Cardiac septum (tissue), 1 donor: ENCODE measurements at places on chromosomes 16 and 17. TPM values are rescaled to one million over a fixed set of nuclear protein-coding genes. Genes with fewer than 3 reads are reported as not detected.

Gene EVI2A
- 2.2 TPM for total RNA-seq

DNA sequence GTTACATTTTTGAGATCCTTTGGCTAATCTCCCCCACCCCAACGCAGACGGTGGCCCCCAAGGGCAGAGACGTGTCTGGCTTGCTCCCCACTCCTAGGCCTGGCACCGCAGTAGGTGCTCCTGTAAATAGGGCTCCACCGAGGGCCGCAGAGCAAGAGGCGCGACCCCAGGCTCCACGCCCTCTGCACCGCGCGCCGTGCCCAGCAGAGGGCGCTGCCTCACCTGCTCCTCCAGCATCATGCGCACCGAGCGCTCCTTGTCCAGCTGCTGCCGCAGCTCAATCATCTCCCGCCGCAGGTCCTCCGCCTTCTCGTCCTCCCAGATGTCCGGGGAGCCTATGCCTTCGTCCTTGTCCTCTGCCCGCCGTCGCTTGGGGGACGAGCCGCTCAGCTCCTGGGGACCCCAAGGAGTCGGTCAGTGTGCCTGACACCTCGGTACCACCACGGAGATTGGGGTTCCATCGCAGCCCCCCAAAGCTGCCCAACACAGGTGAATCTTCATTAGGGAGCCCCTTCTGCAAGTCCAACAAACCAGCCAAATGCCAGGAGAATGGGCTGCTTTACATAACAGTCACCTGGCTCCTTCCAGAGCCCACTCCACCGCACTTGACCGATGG is 11.2 kb downstream of the TFAP4 start:
- no peak for DNase-seq

DNA sequence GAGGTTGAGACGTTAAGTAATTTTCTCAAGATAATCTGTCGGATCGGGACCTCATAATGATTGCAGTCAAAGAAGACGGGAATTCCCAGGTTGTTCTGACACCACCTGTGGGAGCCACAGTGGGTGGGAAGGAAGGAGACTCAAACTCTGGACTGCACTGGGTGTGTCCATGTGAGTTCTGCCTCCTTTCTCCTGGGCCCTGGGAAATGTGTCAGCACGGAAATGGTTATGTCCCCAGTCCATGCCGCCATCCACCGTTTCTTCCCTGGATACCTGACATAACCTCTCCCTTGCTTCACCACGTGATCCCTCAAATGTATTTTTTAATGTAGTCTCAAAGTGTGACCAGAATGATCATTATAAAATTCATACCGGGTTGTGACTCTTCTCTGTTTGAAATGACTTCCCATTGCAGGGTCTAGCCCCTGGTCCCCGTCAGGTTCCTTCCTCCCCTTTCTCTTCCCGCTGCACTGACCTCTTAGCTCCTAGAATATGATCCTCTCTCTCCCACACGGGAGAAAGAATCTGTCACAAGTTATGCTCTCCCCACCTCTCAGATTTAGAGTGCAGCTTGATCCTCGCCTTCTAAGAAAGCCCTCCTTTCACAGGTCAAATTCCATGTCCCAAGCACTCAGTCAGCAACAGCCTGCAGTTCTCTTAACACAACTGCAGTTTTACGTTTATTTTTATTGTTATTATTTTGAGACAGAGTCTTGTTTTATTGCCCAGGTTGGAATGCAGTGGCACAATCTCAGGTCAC is 820.0 kb upstream of the EEF2KMT start:
- DNase-seq, result no peak

Gene PLEKHG4
- 0.70 TPM for total RNA-seq

Gene JPH3
- 0.11 TPM for total RNA-seq

- DNase-seq, result no peak
Measured at GRCh38 chr16:49276646-49277385, 4.8 kb downstream of the CBLN1 start.

Gene UMOD
- not detected for total RNA-seq

GRCh38 chr16:88287219-88287618 is 95.5 kb upstream of the ZNF469 start:
- no peak for DNase-seq

Gene MSLN
- not detected for total RNA-seq

Gene KCNJ12
- total RNA-seq, result 11.3 TPM

DNA sequence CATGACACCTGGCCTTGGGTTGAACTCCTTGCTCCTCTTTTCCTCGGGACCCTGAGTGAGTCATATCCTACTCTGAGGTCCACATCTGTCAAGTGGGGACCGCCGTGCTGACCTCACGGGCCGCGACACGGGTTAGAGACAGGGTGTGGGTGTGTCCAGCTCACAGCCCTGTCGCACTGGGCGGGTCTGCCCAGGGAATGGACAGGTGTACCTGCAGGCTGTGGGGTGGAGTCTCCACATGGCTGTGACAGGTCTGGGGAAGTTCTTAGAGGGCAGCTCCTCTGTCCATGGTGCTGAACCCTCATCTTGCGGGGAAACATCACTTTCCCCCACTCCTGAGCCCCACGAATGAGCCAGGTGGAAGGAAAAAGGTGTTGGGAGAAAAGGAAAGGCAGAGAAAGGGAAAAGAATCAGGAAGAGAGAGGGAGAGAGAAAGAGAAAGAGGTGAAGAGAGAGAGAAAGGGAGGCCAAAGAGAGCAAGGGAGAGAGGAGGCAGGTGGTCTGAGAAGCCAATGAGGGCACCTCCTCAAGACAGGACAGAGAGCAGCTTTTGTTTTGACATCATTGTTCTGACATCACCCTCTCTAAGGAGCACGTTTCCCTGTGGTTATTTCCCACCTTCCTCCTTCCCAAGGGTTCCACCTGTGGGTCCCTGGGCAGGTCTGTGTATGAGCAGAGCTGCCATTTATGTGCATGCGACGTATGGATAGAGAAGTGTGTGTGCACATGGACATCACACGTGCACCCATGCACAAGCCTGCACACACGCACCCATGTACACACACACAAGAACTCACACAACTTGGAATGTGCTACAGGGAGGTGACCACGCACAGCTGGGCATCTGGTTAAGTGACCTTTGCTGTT is 32.6 kb upstream of the CBFA2T3 start:
- DNase-seq, result no peak

DNA sequence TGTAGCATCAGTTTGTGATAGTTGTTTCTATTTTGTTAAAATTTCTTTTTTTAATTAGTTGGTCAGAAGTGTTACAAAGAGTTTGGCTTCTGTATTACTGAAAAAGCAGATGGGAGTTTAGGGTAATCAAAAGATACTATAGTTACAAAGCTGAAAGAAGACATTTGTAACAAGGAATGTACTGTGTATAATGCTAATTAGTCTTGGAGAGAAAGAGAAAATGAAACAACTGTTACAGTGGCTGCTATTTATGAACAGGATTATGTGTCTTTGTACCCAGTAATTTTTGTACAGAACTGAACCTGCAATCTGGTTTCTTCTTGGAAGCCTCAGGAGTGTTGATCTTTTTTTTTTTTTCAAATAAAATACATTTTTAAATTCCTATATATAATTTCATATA is 14.3 kb downstream of the GDPD1 start:
- DNase-seq, result no peak

DNA sequence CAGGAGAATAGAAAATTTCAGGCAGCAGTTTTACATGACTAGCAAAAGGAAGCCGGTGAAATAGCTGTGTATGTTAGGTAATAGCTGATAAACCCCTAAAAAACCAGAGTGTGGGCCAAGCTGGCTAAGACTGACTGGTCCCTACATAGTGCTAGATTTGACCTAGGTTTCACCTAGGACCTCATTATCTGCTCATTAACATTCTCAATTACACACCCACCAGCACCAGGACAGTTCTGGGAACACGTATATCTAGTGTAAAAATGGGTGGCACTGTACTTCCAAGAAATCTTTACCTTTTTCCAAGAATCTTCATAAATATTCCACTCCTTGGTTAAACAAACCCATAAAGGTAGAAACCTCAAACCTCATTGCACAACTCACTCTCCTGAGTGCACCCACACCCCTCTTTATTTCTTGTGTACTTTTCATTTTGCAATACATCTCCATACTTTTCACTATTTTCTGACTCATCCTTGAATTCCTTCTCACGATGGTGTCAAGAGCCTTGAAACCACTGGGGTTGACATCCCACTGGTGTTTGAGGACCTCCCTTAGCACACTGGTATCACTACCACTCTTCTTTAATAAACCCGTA is 262.7 kb upstream of the KCNJ16 start:
- DNase-seq, result no peak

- DNase-seq, result no peak
Measured at GRCh38 chr16:73545755-73546154, 497.8 kb upstream of the ZFHX3 start.

Gene SLC16A11
- 1.1 TPM for total RNA-seq

Gene KRT20
- total RNA-seq, result not detected

DNA sequence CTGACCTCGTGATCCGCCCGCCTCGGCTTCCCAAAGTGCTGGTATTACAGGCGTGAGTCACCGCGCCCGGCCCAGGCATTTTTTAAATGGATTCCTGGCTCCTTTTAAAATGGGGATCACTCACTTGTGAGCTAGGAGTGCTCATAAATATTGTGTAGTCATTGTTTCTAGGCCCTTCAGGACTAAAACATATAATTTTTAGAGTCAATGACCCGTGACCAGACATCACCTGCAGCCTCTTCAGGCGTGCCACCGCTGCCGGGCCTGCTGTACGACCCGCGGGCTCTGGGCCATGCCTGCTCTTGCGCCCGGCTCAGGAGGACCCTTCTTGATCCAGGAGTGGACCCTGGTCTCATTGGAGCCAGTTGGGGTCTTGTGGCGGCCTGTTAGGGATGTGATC is 30.8 kb downstream of the EFCAB5 start:
- DNase-seq, result no peak

- DNase-seq, result no peak
Measured at GRCh38 chr17:9850151-9850550, 24.4 kb downstream of the GLP2R start.

Gene KRTAP16-1
- total RNA-seq, result not detected

Gene APOH
- total RNA-seq, result not detected

Gene DPEP2
- 0.78 TPM for total RNA-seq

GRCh38 chr16:72727565-72727964 is 320.4 kb downstream of the ZFHX3 start:
- no peak for DNase-seq

DNA sequence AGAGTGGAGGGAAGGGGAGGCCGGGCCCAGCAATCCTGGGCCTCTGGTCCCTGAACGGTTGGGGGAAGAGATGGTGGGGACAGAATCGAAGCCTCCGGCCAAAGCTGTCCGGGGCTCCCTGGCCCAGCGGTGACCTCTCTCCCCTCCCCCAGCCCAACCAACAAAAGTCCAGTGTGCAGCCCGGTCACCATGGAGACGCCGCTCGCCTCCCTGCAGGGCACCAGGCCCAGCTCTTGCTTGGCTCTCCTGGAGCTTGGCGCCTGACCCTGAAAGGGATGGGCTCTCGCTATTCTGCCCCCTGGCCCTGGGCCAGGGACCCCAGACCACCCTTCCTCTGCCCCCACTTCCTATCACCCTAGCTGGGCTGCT is 1.3 kb downstream of the METRN start:
- no peak for DNase-seq

Gene AHSP
- total RNA-seq, result 1.7 TPM

Gene PRDM7
- total RNA-seq, result not detected

- DNase-seq, result no peak
Measured at GRCh38 chr17:55308613-55309391, 44.0 kb downstream of the HLF start.

- DNase-seq, result no peak
Measured at GRCh38 chr17:44796731-44797130, 33.4 kb downstream of the GJC1 start.

Gene KRTAP4-5
- total RNA-seq, result not detected

DNA sequence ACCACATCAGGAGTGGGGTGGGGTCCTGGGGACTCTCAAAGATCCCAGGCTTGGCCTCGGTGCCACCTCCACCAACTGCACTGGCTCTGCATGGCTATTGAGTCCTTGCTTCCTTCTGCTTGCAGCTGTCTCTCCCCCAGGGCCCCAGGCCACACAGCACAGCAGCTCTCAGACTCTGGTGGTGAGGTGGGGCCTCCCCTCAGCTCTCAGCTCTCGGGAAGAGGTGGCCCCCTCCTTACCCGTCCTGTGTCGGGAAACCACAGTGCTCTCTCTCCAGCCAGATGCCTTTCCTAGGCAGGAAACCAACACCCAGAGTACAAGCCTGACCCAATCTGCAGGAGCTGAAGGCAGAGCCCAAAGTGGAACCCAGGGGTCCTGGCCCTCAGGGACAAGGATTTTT is 18.5 kb downstream of the SRCIN1 start:
- no peak for DNase-seq

DNA sequence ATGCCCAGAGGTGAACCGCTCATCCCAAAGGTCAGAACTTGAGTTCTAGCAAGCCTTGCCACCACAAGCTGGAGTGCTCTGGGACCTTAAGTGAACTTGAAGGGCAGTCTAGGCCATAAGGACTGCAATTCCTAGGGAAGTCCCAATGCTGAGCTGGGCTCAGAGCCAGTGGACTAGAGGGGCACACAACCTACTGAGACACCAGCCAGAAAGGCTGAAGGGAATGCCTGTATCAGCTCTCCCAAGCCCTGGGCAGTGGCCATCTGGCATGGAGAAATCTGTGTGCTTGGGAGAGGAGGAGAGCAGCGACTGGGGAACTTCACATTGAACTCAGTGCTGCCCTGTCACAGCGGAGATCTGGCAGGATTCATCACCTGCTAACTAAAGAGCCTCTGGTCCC is 201.3 kb downstream of the CEP112 start:
- DNase-seq, result no peak

Gene DNASE1L2
- 0.57 TPM for total RNA-seq

GRCh38 chr16:30049871-30050270 is 15.7 kb upstream of the ALDOA start:
- no peak for DNase-seq
